ENCODE measurements at places on chromosomes 12 and 14.

- DNase-seq = no peak
- no peak overlapping the region for H3K27ac ChIP-seq
- H3K4me3 ChIP-seq = no peak overlapping the region
- no peaks in the 10 kb centered on the region for H3K36me3 ChIP-seq
- H3K27me3 ChIP-seq = no peaks in the 10 kb centered on the region
Measured at GRCh38 chr14:76472199-76472723, 96.3 kb downstream of the ESRRB start.

- H3K36me3 ChIP-seq = no peaks in the 10 kb centered on the region
- no peaks in the 10 kb centered on the region for H3K4me1 ChIP-seq
- peak overlapping the region; percentile 24 for H3K27ac ChIP-seq
Measured at GRCh38 chr12:96401076-96401871, 1.0 kb upstream of the CDK17 start.

DNA sequence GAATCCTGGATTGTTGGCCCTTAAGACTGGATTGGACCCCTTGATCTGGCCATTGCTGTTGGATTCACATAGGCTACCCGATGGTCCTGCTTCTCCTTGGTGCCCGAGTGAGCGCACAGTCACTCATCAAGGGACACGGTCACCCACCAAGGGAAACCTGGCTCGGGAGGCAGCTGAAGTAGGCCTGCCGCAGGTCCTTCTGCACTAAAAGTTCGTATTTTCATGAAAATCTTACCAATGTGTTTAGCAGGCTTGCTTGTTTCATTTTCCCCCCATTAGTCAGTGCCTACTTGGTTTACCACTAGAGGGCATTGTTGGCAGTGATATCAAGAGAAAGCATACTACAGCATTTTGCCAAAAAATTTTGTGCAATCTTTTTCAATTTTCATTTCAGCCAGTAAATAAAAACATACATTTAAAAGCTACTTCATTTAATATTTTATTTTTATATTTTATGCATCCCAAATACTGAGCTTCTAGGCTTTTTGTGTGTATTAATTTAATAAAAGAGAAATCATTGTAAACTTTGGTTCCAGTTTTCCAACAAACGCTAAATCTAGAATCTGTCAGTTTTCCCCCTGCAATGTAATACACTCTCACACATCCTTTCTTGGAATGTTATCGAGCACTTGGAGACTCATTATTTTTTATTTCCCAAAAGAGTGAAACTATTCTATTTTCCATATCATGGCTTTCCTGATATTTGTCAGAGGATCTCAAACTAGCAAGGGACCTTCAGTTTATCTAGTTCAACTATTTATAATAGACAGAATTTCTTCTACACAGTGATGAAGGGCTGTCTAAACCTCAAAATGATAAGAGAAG, 116.7 kb downstream of the LMNTD1 start:
- no peaks in the 10 kb centered on the region for H3K36me3 ChIP-seq
- H3K4me1 ChIP-seq = peaks cover 2% of the 10 kb centered on the region
- H3K27me3 ChIP-seq = no peaks in the 10 kb centered on the region
- H3K27ac ChIP-seq = no peak overlapping the region
- H3K4me3 ChIP-seq = no peak overlapping the region
- no peak for DNase-seq

- H3K27ac ChIP-seq = no peak overlapping the region
- no peak for DNase-seq
- no peaks in the 10 kb centered on the region for H3K27me3 ChIP-seq
- H3K4me1 ChIP-seq = no peaks in the 10 kb centered on the region
Measured at GRCh38 chr12:120744922-120745493, 19.4 kb downstream of the ACADS start.

- no peaks in the 10 kb centered on the region for H3K4me1 ChIP-seq
- H3K36me3 ChIP-seq = no peaks in the 10 kb centered on the region
- no peak overlapping the region for H3K4me3 ChIP-seq
Measured at GRCh38 chr14:41144370-41144769, 462.3 kb upstream of the LRFN5 start.

GRCh38 chr12:65276916-65277530, 1.5 kb upstream of the MSRB3 start:
- DNase-seq = no peak
- no peaks in the 10 kb centered on the region for H3K36me3 ChIP-seq
- no peaks in the 10 kb centered on the region for H3K4me1 ChIP-seq

GRCh38 chr12:116358893-116359761, 81.6 kb upstream of the MED13L start:
- H3K27me3 ChIP-seq = no peaks in the 10 kb centered on the region
- peak overlapping the region; percentile 99 for H3K27ac ChIP-seq
- H3K36me3 ChIP-seq = no peaks in the 10 kb centered on the region
- H3K4me1 ChIP-seq = peaks cover 4% of the 10 kb centered on the region

DNA sequence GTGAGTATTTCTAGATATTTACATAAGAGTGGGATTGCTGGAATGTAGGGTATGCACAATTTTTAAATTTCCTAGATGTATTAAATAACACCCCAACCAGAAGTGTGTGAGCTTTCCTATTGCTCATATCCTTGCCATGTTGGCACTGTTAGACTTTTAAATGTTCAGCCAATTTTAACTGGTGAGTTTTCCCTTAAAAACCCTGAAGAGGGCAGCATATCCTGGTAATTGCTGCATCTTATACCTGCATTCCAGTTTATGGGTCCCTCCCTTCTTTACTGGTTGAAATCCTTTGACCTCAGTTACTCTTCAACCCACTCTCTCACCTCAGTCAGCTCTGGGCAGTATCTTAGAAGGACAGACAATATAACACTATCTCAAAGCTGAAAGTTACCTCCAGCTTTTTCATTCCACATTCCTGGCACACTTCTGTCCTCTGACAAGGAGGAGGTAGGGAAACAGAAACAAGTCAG, 270.6 kb downstream of the PAWR start:
- H3K27ac ChIP-seq = peak overlapping the region; percentile 36
- no peak overlapping the region for H3K4me3 ChIP-seq
- DNase-seq = no peak
- peaks cover 1% of the 10 kb centered on the region for H3K4me1 ChIP-seq
- no peaks in the 10 kb centered on the region for H3K27me3 ChIP-seq
- no peaks in the 10 kb centered on the region for H3K36me3 ChIP-seq

DNA sequence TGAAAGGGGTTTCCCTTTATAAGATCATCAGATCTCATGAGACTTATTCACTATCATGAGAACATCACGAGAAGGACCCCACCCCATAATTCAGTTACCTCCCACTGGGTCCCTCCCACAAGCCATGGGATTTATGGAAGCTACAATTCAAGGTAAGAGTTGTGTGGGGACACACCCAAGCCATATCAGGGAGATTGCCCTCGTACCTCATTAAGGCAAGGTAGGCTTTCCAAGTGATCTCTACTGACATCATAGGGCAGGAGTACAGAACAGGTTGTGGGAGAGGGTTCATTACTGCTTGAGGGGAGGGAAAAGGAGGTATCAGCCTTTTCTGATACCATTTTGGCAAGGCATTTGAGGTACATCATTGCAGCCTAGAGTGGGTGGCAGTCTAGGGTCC, 524.6 kb downstream of the PRKD1 start:
- no peak overlapping the region for H3K27ac ChIP-seq
- H3K4me3 ChIP-seq = no peak overlapping the region
- H3K27me3 ChIP-seq = no peaks in the 10 kb centered on the region
- H3K36me3 ChIP-seq = no peaks in the 10 kb centered on the region
- no peaks in the 10 kb centered on the region for H3K4me1 ChIP-seq
- DNase-seq = no peak

DNA sequence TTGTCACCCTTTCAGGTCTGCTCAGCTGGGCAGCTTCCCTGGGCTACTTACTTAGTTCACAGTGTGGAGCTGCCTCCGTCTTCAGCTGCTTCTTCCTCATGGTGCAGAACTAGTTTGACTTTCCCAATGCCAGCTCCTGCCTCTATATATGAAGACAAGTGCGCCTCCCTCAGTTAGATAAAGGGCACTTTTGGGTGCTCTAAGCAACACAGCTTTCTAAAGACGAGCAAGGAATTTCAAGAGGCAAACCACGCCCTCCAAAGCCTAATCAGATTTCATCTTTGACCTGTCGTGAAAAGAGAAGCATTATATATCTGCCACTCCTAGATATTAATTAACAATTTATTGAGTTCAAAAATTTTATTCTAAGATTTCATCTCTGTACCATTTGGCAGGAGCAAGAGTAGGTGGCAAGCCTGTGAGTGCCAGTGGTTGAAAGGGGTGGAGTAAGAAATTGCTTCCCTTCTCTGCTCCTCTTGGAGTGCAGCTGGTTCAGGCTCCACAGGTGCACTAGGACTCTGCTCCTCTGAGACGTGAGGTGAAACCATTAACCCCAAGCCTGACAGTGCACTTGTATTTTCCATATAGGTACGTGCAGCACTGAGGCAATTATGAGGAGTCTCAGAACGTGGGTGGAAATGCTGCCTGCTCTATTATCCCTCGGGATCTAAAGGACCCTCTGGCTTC, 2.1 kb upstream of the SLC11A2 start:
- no peaks in the 10 kb centered on the region for H3K27me3 ChIP-seq
- no peak for DNase-seq
- H3K27ac ChIP-seq = no peak overlapping the region
- H3K4me1 ChIP-seq = no peaks in the 10 kb centered on the region
- H3K36me3 ChIP-seq = no peaks in the 10 kb centered on the region
- H3K4me3 ChIP-seq = no peak overlapping the region

GRCh38 chr14:72350215-72350614, 418.0 kb downstream of the RGS6 start:
- H3K4me1 ChIP-seq = no peaks in the 10 kb centered on the region
- no peaks in the 10 kb centered on the region for H3K27me3 ChIP-seq
- H3K4me3 ChIP-seq = no peak overlapping the region
- H3K27ac ChIP-seq = no peak overlapping the region
- no peaks in the 10 kb centered on the region for H3K36me3 ChIP-seq

DNA sequence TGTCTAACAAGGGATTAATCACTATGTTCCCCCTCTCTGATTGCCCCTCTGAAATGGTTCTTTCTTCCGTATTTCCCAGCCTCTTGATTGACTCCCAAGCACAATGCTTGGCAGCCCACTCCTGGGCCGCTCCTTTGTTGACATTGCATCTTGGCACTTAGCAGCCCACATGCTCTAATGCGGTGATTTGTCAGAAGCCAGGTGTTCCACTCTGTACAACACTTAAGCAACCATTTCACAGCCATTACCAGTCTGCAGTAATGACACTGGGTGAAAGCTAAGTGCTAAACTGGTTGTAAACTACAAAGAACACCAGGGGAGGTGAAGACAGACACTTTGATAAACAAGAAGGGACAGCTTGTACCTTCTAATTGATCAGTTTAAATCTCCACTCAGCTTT, 353.5 kb downstream of the TMEM132D start:
- DNase-seq = no peak
- H3K27me3 ChIP-seq = no peaks in the 10 kb centered on the region
- H3K36me3 ChIP-seq = no peaks in the 10 kb centered on the region
- H3K4me1 ChIP-seq = no peaks in the 10 kb centered on the region

DNA sequence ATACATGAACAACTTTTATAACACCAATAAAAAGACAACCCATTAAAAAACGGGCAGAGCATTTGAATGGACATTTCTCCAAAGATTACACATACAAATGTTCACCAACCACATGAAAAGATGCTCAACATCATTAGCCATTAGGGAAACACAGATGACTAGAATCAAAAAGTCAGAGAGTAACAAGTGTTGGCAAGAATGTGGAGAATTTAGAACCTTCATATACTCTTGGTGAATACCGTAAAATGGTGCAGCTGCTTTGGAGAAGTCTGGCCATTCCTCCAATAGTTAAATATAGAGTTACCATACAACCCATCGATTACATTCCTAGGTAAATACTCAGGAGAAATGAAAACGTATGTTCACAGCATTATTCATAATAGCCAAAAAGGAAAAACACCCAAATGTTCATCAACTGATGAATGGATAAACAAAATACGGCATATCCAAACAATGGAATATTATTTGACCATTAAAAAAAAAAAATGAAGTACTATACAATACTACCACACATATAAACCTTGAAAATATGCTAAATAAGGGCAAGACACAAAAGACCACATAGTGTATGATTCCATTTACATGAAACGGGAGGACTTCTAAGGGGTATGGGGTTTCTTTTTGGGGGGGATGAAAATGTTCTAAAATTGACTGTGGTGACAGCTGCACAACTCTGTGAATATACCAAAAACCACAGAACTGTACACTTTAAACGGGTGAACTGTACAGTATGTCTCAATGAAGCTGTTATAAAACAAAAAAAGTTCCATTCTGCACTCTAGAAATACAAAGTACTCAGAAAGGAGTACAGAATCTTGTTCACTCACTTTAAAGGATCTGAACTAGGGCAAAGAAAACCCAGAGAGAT, 3.2 kb downstream of the CORO1C start:
- H3K4me1 ChIP-seq = peaks cover 8% of the 10 kb centered on the region
- H3K27me3 ChIP-seq = no peaks in the 10 kb centered on the region
- no peak overlapping the region for H3K4me3 ChIP-seq
- H3K36me3 ChIP-seq = no peaks in the 10 kb centered on the region

DNA sequence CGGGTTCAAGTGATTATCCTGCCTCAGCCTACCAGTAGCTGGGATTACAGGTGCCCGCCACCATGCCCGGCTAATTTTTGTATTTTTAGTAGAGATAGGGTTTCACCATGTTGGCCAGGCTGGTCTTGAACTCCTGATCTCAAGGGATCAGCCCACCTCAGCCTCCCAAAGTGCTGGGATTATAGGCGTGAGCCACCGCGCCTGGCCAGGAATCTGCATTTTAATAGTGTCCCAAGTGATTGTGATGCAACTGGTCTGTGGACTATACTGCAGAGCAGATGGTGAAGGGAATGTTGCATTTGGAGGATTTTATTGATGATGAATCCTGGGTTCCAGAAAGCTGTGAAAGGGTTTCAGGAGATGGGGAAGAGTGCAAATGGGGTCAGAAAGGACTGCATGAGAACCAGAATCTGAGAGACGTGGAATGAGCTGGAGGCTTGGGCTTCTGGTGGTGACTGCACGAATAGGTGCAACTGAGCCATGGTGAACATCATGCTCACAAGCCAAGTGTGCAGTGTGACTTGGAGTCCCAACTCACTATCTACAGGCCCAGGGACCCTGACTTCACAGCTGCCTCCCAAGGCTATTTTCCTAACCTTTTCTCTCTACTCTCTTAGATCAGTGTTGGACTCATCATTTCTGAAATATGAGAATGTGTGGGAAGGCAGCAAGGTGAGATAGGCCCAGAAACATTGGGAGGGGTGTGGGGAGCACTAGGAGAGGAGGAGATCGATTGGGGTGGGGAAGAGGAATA, 4.5 kb downstream of the RPS26 start:
- H3K27ac ChIP-seq = no peak overlapping the region
- H3K4me3 ChIP-seq = no peak overlapping the region
- no peaks in the 10 kb centered on the region for H3K27me3 ChIP-seq
- H3K36me3 ChIP-seq = peaks cover 6% of the 10 kb centered on the region
- H3K4me1 ChIP-seq = peaks cover 2% of the 10 kb centered on the region

GRCh38 chr12:22925623-22926022, 300.7 kb downstream of the ETNK1 start:
- H3K27ac ChIP-seq = no peak overlapping the region
- no peaks in the 10 kb centered on the region for H3K36me3 ChIP-seq
- DNase-seq = no peak
- no peaks in the 10 kb centered on the region for H3K27me3 ChIP-seq

DNA sequence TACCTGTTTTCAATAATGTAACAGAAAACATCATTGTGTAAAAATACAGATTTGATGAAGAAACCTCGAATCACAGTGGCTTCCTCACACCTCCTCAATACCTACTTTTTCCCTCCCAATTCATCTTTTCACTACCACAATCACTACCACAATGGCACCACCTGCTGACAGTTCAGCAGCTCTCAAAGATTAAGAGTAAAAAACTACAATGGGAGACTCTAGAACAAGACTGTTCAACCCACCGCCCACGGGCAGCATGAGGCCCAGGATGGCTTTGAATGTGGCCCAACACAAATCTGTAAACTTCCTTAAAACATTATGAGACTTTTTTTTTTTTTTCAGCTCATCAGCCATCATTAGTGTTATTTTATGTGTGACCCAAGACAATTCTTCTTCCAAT, 15.2 kb downstream of the MED6 start:
- H3K27me3 ChIP-seq = no peaks in the 10 kb centered on the region
- no peak overlapping the region for H3K4me3 ChIP-seq
- H3K27ac ChIP-seq = no peak overlapping the region
- DNase-seq = no peak
- H3K4me1 ChIP-seq = no peaks in the 10 kb centered on the region

Measured in aorta (tissue), 5 donors.